Hepatic stellate cell (primary cell): ENCODE measurements at places on chromosomes 6 and 20.

GRCh38 chr20:33626190-33626589 is 35.9 kb upstream of the C20orf144 start:
- DNase-seq, result no peak

- no peak for DNase-seq
Measured at GRCh38 chr20:20207291-20207690, 155.0 kb downstream of the CFAP61 start.

- peak; percentile 38 for DNase-seq
Measured at GRCh38 chr6:31898383-31899011, 999 bp upstream of the EHMT2 start.

- no peak for DNase-seq
Measured at GRCh38 chr6:15876406-15876805, 213.6 kb upstream of the DTNBP1 start.

- DNase-seq, result no peak
Measured at GRCh38 chr6:64538722-64539121, 903.1 kb downstream of the PHF3 start.

DNA sequence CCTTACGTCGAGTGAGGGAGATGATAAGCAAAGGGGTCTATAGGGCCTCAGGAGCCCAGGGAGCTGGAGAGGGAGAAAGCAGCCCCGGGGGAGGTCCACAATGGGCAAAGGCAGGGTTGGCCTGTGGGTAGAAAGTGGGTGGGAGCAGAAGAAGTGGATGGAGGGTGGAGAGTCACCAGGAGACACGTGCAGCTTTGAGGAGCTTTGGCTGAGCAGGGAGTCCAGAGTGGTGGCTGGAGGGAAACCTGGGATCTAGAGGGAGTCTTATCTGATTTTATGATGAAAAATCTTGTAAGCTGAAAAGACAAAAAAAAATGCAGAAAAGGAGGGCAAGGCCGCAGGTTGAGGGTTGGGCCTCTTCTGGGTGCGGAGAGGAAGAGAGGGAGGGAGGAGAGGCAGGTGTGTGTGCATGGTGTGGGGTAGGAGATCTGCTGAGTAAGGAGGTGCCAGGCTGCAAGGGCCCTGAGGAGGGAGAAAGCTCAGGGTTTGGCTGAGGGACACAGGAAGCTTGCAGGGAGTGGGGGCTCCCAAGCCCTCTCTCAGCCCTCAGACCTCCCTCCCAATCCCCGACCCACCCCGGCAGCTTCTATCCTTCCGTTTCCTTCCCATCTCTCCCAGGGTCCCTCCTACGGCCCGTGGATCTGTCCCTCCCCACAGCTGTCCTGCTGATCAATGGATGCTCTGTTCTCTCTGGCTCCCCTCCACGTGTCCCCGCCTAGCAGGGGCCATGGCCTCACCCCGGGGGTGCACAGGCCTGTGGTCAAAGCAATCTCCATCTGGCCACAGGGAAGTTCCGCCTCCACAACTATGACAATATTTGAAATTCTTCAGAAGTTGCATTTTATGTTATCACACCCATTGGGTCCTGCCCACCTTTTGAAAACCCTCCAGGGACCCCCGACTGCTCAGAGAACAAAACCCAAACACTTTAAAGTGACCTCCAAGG is 17.1 kb upstream of the BPI start:
- no peak for DNase-seq

DNA sequence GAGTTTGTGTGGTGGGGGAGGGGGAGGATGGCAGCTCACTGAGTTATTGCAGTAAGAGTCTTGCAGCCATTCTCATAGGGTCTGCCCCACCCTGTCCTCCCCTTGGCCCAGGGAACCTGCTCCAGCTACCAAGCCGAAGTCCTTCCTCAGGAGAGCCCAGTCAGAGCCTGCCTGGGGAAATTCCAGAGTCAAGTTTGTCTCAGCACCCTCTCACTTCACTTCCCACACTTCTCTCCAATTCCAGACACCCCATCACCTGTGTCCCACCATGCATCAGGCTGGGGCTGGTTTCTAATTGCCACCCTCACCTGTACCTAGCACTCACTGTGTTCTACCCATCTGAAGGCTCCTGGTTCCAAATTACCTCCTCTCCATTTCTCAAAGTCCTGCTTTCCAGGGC is 10.3 kb upstream of the SLC22A16 start:
- no peak for DNase-seq
